ENCODE measurements at places on chromosomes 5 and 9. TPM values are rescaled to one million over a fixed set of nuclear protein-coding genes. Genes with fewer than 3 reads are reported as not detected.

- H3K4me1 ChIP-seq, result no peaks in the 10 kb centered on the region
- H3K36me3 ChIP-seq, result no peaks in the 10 kb centered on the region
- no peak overlapping the region for H3K27ac ChIP-seq
- no peak overlapping the region for H3K4me3 ChIP-seq
- DNase-seq, result no peak
- no peaks in the 10 kb centered on the region for H3K27me3 ChIP-seq
Measured at GRCh38 chr9:12163723-12164458, 529.3 kb upstream of the TYRP1 start.

- no peak overlapping the region for H3K4me3 ChIP-seq
Measured at GRCh38 chr5:58849921-58850667, 267.2 kb downstream of the RAB3C start.

DNA sequence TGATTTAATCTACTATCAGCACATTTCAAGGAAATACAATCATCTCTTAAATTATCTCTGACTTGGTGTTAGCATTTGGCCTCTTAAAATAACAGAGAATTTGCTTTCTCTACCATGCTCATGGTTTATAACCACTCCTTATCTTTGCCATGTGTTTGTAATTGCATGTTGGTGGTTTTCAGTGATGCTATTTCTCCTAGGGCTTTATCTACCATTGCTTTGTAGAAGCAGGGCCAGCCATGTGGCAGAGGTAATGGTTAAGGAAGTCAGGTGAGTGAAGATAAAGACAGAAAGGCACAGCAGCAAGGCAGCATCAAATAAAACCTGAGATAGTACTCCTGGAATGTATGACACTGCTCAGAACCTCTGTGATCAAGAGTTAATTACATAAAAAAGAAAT, 206.2 kb downstream of the FER start:
- DNase-seq, result no peak
- H3K4me3 ChIP-seq, result no peak overlapping the region
- no peaks in the 10 kb centered on the region for H3K4me1 ChIP-seq
- H3K27me3 ChIP-seq, result no peaks in the 10 kb centered on the region
- no peak overlapping the region for H3K27ac ChIP-seq

DNA sequence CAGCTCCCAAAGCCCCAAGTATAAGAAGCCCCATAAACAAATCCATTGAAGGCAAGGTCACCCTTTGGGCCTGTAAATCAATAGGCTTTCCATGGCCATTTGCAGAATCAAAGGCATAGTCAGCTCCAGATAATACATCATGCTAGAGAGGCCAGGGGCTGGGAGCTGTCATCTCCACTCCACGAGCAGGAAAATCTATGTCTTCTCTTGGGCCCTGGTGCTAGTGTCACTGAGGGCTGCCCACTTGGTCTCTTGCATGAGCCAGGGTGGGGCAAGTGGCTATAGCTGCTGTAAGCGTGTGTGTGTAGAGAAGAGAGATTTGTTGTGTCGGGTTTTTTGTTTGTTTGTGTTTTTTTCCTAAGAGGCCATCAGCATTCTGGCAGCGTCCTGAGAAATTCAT, 90.0 kb upstream of the ZNF618 start:
- DNase-seq, result no peak
- no peaks in the 10 kb centered on the region for H3K4me1 ChIP-seq
- no peak overlapping the region for H3K27ac ChIP-seq
- H3K4me3 ChIP-seq, result no peak overlapping the region

GRCh38 chr5:79857714-79858409, 133.2 kb downstream of the MTX3 start:
- H3K36me3 ChIP-seq, result no peaks in the 10 kb centered on the region
- H3K27me3 ChIP-seq, result no peaks in the 10 kb centered on the region
- no peak overlapping the region for H3K27ac ChIP-seq
- DNase-seq, result peak; percentile 36
- no peak overlapping the region for H3K4me3 ChIP-seq

DNA sequence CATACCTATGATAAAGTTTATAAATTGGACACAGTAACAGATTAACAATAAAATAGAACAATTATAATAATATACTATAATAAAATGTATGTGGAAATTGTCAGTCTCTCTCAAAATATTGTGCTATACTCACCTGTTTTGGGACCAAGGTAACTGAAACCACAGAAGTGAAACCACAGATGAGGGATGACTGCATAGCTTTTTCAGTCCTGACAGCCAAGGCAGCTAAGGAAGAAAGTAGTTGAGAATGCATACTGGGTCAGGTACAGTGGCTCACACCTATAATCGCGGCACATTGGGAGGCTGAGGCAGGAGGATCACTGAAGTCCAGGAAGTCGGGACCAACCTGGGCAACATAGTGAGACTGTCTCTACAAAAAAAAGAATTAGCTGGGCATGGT, 8.9 kb downstream of the SRP19 start:
- H3K36me3 ChIP-seq, result no peaks in the 10 kb centered on the region
- no peaks in the 10 kb centered on the region for H3K27me3 ChIP-seq
- H3K27ac ChIP-seq, result no peak overlapping the region
- no peak for DNase-seq
- H3K4me1 ChIP-seq, result no peaks in the 10 kb centered on the region

GRCh38 chr9:129835860-129836223, 584 bp downstream of the USP20 start:
- H3K27me3 ChIP-seq, result no peaks in the 10 kb centered on the region
- no peaks in the 10 kb centered on the region for H3K36me3 ChIP-seq
- H3K27ac ChIP-seq, result peak overlapping the region; percentile 92
- peak overlapping the region; percentile 75 for H3K4me3 ChIP-seq

- no peaks in the 10 kb centered on the region for H3K4me1 ChIP-seq
- no peak overlapping the region for H3K27ac ChIP-seq
- no peak overlapping the region for H3K4me3 ChIP-seq
- DNase-seq, result no peak
Measured at GRCh38 chr9:117496307-117496706, 81.5 kb upstream of the ASTN2 start.

GRCh38 chr5:36712706-36713105, 106.3 kb downstream of the SLC1A3 start:
- no peaks in the 10 kb centered on the region for H3K27me3 ChIP-seq
- no peak overlapping the region for H3K27ac ChIP-seq
- DNase-seq, result no peak
- no peaks in the 10 kb centered on the region for H3K4me1 ChIP-seq
- no peak overlapping the region for H3K4me3 ChIP-seq
- no peaks in the 10 kb centered on the region for H3K36me3 ChIP-seq

- H3K4me1 ChIP-seq, result peaks cover 24% of the 10 kb centered on the region
- H3K36me3 ChIP-seq, result no peaks in the 10 kb centered on the region
- H3K27ac ChIP-seq, result peak overlapping the region; percentile 81
- no peak overlapping the region for H3K4me3 ChIP-seq
- DNase-seq, result no peak
Measured at GRCh38 chr5:132428484-132429462, 59.3 kb downstream of the SLC22A5 start.

- peaks cover 2% of the 10 kb centered on the region for H3K27me3 ChIP-seq
- no peak overlapping the region for H3K4me3 ChIP-seq
- H3K27ac ChIP-seq, result no peak overlapping the region
- DNase-seq, result no peak
Measured at GRCh38 chr9:136147890-136148714, 29.4 kb upstream of the TMEM250 start.

- no peak overlapping the region for H3K27ac ChIP-seq
- no peaks in the 10 kb centered on the region for H3K27me3 ChIP-seq
Measured at GRCh38 chr9:108569624-108570023, 286.2 kb downstream of the ACTL7B start.

- no peak overlapping the region for H3K27ac ChIP-seq
- no peaks in the 10 kb centered on the region for H3K4me1 ChIP-seq
- H3K27me3 ChIP-seq, result no peaks in the 10 kb centered on the region
- no peaks in the 10 kb centered on the region for H3K36me3 ChIP-seq
- no peak for DNase-seq
- H3K4me3 ChIP-seq, result no peak overlapping the region
Measured at GRCh38 chr5:137231540-137231939, 267.6 kb downstream of the SPOCK1 start.

- DNase-seq, result no peak
- no peak overlapping the region for H3K4me3 ChIP-seq
- H3K27ac ChIP-seq, result no peak overlapping the region
- no peaks in the 10 kb centered on the region for H3K36me3 ChIP-seq
- H3K4me1 ChIP-seq, result no peaks in the 10 kb centered on the region
Measured at GRCh38 chr5:3329427-3329826, 266.2 kb upstream of the IRX1 start.

- H3K27me3 ChIP-seq, result no peaks in the 10 kb centered on the region
- no peak overlapping the region for H3K4me3 ChIP-seq
- no peaks in the 10 kb centered on the region for H3K36me3 ChIP-seq
- no peaks in the 10 kb centered on the region for H3K4me1 ChIP-seq
Measured at GRCh38 chr9:131630205-131630831, 85.0 kb downstream of the PRRT1B start.

DNA sequence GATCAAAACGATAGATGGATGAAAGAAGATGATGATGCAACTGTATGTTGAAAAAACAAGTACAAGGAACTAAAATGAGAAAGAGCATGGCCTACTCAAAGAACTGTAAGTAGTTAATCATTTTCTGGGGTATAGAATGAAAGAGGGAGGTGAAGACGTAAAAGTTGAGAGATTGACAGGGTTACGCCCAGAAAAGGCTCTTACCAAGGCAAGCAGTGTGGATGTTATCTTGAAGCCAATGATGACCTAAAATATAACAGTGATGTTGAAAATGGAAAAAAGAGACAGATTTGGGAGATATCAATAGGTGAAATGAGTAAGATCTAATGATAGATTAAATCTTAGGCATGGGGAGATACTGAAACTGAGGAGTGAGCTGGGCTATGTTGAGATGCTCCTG, 80.4 kb upstream of the GNAQ start:
- H3K36me3 ChIP-seq, result no peaks in the 10 kb centered on the region
- H3K4me1 ChIP-seq, result no peaks in the 10 kb centered on the region
- no peak overlapping the region for H3K4me3 ChIP-seq

DNA sequence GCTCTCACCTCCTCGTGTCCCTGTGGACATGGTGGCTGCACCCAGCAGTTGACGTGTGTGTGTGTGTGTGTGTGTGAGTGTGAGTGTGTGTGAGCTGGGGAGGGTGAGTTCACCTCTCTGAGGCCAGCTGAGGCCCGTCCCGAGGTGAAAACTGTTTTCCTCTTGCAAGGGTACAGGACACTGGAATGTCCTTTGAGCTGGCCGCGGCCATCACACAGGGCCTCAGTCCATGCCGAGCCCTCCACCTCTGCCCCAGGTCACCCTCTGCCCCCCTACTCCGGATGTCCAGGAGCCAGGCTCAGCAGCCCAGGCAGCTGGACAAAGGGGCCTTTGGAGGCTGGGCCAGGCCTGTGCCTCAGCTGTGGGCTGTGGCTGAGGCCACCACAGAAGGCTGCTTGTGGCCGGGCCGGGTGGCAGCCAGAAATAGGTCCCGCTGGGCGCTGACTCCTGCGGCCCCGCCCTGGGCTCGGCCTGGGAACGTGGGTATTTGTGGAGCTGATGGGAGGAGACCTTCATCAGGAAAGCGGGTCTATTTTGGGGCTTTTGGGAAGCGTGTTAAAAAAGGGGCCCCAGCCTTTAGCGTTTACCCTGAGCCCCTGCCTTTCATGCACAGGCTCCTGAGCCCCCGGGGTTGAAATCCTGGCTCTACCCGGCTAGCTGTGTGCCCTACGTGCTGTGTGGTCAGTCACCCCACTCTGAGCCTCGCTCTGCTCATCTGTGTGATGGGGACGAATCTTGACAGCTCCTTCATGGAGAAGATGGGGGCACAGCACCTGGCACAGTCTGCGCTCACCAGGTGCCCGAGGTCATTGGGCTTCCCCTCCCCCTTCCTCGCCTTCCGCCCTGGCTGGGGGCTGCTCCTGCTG, 75.1 kb upstream of the IER5L start:
- H3K36me3 ChIP-seq, result no peaks in the 10 kb centered on the region
- no peak overlapping the region for H3K4me3 ChIP-seq
- no peaks in the 10 kb centered on the region for H3K4me1 ChIP-seq

DNA sequence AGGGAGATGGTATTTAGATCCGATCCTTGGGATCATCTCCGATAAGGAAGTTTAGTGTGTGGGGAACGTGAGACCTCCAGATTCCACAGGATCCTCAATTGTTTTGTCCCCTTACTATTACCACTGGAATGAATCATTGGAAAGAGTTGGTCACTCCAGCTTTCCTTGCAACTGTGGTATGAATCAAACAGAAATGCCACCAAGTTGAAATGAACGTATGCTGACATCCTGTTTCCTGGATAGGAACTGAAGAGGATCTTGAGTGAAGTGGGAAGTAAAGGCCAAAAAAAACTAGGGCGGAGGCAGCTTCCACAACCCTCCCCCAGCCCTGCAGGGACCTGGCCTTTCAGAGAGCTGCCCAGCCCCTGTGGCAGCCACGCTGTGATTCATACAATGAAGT, 23.9 kb downstream of the IRX1 start:
- no peaks in the 10 kb centered on the region for H3K27me3 ChIP-seq
- no peaks in the 10 kb centered on the region for H3K36me3 ChIP-seq
- H3K27ac ChIP-seq, result no peak overlapping the region
- no peaks in the 10 kb centered on the region for H3K4me1 ChIP-seq

GRCh38 chr5:58828258-58828657, 245.4 kb downstream of the RAB3C start:
- no peaks in the 10 kb centered on the region for H3K4me1 ChIP-seq
- no peak overlapping the region for H3K4me3 ChIP-seq
- no peaks in the 10 kb centered on the region for H3K36me3 ChIP-seq
- no peak for DNase-seq

- peak overlapping the region; percentile 17 for H3K4me3 ChIP-seq
- peak overlapping the region; percentile 43 for H3K27ac ChIP-seq
- no peaks in the 10 kb centered on the region for H3K27me3 ChIP-seq
- no peak for DNase-seq
Measured at GRCh38 chr9:116156621-116157314, 3.2 kb downstream of the PAPPA start.

DNA sequence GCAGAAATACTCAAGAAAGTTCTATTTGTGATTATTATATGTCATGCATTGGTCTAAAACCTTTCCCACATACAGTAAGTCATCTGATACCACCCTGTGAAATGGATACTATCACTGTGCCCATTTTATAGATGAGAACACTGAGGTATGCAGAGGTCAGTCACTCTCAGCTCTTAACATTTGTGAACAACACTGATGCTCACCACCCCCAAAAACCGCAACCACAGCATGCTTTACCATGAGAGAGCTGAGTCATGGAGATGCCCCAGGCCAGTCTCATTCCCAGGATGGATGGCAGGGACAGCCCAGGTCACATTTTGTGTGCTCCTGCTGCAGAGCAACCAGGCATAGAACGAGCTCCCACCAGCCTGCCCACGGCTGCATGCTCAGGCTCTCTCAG, 53.5 kb upstream of the IRX1 start:
- H3K4me1 ChIP-seq, result no peaks in the 10 kb centered on the region
- no peaks in the 10 kb centered on the region for H3K36me3 ChIP-seq
- no peak for DNase-seq
- H3K4me3 ChIP-seq, result no peak overlapping the region
- no peak overlapping the region for H3K27ac ChIP-seq
- no peaks in the 10 kb centered on the region for H3K27me3 ChIP-seq

CENPK gene
- total RNA-seq, result 1.4 TPM

PCDHGB2 gene
- 6.2 TPM for total RNA-seq

CTXN3 gene
- total RNA-seq, result not detected

PDE6A gene
- 0.15 TPM for total RNA-seq

SARDH gene
- 2.0 TPM for total RNA-seq

PCDHB15 gene
- 4.2 TPM for total RNA-seq

WDR31 gene
- total RNA-seq, result 1.9 TPM

NTNG2 gene
- total RNA-seq, result 0.29 TPM

DMRT3 gene
- total RNA-seq, result 0.29 TPM

AK8 gene
- 2.6 TPM for total RNA-seq

PCDHB11 gene
- 2.3 TPM for total RNA-seq

HSPB3 gene
- not detected for total RNA-seq

PCDHGB3 gene
- total RNA-seq, result 8.6 TPM

SHB gene
- total RNA-seq, result 17.9 TPM

COL5A1 gene
- 15.4 TPM for total RNA-seq

RIMOC1 gene
- total RNA-seq, result 21.7 TPM

SLC6A19 gene
- total RNA-seq, result not detected

C5 gene
- 13.2 TPM for total RNA-seq

QRFP gene
- not detected for total RNA-seq

F12 gene
- total RNA-seq, result 2.9 TPM

EQTN gene
- 0.73 TPM for total RNA-seq

Measured in breast epithelium (tissue), 4 donors.